ENCODE measurements at places on chromosomes 11 and 22.

- DNase-seq, result no peak
These were observed 1.8 kb downstream of the FUT4 start for GRCh38 chr11:94545264-94546161.

- peak; percentile 26 for DNase-seq
These were observed at the start of gene MYRF for GRCh38 chr11:61752117-61752924. Gene MYRF (plus strand): TSS chr11:61752636. CDS start chr11:61752745, 109 bp downstream.

DNA sequence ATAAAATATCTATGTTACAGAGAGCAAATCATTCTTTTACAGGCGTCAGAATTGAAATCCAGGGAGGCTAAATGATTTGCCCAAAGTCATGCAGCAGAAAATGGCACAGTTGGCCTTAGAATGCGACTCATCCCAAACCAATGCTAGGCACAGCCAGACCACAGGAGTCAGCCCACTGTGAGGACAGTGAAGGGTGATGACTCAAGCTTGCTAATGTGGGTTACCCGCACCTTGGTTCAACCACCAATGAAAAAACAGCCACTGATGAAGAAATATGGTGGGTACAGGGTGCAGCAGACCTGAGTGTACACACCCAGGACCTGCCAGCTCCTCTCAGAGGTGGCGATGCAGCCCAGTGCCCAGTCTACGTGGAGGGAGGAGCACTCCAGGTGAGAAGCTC lies 89.7 kb downstream of the ZC3H12C start:
- no peak for DNase-seq

- DNase-seq, result no peak
These were observed 138.3 kb downstream of the GUCY1A2 start for GRCh38 chr11:106879832-106880546.

DNA sequence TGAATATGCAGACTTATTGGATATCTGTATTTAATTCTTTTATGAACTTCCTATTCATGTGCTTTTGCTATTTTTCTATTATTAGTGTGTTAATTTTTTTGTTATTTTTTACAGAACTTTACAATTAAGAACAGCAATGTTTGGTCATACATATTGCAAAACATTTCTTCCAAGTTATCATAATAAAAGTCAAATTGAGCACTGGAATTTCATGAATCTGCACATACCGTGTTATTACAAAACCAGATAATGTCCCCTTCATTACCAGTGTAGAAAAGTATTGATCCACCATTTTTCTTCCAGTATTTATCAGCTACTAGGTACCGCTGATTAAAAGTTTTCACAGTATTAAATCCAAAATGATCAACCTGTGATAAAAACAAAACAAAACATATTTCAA lies 40.5 kb downstream of the PRCP start:
- DNase-seq, result no peak

- DNase-seq, result no peak
These were observed 28.1 kb downstream of the FGF4 start for GRCh38 chr11:69746752-69747742.

DNA sequence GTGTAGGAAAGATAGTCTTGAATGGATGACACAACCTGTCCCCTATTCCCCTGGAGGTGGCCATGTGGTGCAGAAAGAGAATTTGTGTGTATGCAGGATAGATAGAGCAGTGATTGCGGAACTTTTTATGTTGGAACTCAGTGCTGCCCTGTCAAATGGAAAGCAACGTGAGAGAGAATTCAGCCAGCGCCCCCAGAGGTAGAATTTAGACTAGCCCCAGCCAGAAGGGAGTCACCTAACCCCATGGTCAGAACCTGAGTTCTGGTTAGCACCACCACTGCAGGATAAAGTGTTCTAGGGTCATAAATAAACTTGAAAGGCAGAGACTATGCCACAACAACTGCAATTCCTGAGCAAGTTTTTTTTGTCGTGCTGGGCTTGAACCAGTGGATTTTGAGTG lies 152.9 kb upstream of the GRIA4 start:
- DNase-seq, result no peak

DNA sequence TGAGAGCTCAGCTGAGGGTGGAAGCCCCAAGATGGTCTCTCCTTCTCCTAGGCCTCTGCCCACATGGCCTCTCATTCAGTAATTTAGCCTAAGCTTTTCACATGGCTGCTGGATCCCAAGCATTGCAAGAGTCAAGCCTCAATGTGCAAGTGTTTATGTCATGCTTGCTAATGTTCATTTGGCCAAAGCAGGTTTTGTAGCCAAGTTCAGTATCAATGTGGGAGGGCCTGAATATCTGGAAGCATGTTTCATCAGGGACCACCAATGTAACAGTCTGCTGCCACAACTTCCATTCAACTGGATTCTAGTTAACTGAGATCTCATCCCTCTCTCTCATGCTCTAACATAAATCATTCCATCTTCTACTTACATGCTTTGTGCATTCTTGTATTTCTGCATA lies 8.5 kb upstream of the SYTL2 start:
- no peak for DNase-seq

DNA sequence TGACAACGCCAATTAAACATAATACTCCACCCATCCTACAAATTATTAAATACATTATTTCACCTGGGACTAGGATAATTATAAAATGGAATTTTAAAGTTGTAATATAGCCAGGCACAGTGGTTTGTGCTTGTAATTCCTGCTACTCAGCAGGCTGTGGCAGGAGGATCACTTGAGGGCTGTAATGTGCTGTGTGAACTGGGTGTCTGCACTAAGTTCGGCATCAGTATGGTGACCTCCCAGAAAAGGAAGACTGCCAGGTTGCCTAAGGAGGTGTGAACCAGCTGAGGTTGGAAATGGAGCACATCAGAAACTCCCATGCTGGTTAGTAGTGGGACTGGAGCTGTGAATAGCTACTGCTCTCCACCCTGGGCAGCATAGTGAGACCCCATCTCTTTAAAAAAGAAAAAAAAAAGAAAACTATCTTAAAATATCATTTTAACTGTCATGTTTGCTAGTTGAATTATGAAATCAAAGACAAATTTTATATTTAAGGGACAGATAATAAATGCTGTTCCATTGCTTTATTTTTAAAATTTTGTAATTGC lies 28.0 kb downstream of the PPP6R2 start:
- DNase-seq, result no peak

DNA sequence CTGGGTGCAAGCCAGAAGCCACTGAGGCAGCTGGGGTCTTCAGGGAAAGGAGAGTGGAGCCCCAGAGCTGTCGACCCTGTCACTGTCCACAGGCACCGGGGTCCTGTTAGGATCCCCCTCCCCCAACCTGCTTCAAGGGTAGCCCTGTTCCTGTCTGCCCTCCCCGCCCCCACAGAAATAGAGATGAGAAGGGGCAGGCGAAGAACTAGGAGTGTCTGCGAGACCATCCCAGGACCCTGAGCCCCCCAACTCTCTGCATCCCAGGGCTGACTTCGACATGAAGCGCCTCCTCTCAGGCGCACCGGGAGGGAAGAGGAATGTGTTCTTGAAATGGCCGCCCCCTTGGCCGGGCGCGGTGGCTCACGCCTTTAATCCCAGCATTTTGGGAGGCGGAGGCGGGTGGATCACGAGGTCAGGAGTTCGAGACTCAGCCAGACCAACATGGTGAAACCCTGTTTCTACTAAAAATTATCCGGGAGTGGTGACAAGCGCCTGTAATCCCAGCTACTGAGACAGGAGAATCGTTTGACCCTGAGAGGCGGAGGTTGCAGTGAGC lies 607 bp upstream of the ZNF70 start:
- no peak for DNase-seq
